ENCODE measurements at places on chromosomes 2 and 18.

DNA sequence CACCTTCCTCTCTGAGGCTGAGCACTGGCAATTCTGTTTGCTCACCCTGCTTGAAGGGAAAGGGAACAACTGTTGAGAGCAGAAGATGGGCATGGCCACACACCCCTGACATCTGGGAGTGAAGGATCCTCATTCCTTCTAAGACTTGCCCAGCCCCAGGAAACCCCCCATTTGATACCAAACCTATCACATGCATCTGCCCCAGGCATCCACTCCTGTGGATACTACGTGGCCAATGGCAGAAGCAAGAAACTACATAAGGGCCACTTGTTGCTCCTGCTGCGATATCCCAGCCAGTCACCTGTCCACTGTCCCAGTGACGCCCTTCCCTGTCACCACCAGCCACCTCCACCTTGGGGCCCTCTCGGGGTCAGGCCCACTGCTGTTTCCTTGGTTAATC, 185.2 kb downstream of the SMAD2 start:
- no peak for DNase-seq

DNA sequence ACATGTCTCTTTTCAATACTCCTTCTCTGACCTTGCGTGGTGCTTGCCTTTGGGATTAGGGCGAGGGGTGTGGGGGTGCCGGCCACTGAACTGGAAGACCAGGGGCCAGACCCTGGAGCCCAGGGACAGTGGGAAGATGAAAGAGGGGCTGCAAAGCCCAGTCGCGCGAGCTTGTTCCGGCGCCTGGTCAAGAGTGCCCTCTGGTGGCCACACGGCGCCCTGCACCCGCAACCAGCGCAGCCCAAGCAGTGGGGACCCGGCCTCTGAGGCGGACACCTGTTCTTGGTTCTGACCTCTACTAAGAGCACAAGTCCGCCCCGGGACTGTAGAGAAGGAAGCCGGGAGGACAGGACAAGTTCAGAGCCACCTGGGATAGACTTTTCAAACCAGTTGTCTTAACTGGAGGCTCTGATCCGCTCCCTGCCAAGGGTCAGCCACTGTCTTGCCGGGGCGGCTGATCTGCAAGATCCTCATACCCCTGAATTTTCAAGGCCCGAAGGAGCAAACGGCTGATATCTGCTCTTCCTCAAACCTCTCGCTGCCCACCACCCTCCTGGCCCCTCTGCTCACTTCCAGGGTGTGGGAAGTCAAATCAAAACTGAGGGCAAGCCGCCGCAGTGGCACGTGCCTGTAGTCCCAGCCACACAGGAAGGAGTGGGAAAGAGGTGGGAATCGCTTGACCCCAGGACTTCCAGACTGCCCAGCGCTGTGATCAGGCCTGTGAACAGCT, 14.9 kb upstream of the MSH6 start:
- peak; percentile 39 for DNase-seq

GRCh38 chr2:187055463-187055862, 206.5 kb upstream of the ZSWIM2 start:
- no peak for DNase-seq

DNA sequence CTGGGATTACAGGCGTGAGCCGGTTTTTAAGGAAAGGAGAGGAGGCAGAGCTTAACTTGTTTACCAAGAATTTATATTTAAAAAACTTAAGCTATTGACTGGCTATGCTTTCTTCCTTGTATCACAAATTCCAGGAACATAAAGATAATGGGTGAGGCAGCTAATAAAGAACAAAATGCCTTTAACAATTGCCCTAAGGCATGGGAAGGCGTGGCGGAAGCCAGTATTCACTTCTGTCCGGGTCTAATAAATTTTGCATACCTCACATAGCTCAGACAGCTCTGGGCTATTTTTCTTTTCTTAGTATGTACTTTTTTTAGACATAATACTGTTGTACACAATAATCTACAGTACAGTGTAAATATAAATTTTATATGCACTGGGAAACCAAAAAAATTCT, 1.0 kb upstream of the LDAH start:
- no peak for DNase-seq

GRCh38 chr2:233053928-233054784, 6.0 kb upstream of the INPP5D start:
- DNase-seq = peak; percentile 50

- DNase-seq = no peak
Measured at GRCh38 chr2:27070653-27071276, 689 bp downstream of the OST4 start.

DNA sequence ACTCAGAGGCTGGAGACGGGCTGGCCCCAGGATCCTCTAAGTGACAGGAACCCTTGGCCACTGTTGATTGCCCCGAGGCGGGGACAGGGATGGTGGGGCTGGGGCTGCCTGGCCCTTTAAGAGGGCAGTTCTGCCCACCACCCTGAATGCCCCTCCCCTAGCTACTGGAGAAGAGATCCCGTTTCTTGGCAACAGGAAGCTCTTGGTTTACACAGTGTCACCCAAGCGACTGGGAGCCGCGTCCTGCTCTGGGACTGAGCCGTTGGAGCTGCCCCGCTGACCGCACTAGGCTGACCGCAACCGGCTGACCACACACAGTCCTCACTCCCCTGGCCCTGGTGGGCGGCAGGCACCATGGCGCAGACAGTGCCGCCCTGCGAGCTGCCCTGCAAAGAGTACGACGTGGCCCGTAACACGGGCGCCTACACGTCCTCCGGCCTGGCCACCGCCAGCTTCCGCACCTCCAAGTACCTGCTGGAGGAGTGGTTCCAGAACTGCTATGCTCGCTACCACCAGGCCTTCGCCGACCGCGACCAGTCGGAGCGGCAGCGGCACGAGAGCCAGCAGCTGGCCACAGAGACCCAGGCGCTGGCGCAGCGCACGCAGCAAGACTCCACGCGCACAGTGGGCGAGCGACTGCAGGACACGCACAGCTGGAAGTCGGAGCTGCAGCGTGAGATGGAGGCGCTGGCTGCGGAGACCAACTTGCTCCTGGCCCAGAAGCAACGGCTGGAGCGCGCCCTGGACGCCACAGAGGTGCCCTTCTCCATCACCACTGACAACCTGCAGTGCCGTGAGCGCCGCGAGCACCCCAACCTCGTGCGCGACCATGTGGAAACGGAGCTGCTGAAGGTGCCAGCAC, at the start of gene TEKT4:
Gene TEKT4, plus strand, starts transcription at position 205 of the 862 bp plus-strand sequence. Its CDS starts 150 bp downstream, at position 355.
- DNase-seq = no peak

DNA sequence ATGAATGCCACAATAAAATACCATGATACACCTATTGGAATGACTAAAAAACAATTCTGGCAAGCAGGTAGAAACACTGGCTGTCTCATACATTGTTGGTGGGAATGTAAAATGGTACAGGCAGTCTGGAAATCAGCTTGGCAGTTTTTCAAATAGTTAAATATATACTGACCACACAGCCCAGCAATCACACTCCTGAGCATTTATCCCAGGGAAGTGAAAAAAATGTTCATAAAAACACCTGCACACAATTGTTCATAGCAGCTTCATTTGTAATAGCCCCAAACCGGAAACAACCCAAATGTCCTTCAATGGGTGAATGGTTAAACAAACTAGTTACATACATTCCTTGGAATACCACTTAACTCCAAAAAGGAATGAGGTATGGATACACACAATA, 137.2 kb downstream of the TFCP2L1 start:
- no peak for DNase-seq

DNA sequence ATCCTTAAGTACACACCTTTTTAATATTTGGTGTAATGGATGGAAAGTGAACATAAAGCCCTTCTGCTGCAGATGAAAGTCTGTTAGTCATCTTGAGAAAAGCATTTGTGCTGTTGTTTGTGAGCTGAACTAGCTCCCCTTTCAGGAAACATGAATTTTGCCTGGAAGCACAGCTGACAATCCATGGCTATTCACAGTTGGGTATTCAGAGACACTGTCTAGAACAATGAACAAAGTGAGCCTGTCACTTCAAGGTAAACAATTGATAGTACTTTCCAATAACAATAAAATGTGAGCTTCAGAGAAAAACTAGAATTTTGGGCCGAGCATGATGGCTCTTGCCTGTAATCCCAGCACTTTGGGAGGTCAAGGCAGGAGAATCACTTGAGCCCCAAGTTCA, 6.8 kb upstream of the EFHD1 start:
- no peak for DNase-seq

DNA sequence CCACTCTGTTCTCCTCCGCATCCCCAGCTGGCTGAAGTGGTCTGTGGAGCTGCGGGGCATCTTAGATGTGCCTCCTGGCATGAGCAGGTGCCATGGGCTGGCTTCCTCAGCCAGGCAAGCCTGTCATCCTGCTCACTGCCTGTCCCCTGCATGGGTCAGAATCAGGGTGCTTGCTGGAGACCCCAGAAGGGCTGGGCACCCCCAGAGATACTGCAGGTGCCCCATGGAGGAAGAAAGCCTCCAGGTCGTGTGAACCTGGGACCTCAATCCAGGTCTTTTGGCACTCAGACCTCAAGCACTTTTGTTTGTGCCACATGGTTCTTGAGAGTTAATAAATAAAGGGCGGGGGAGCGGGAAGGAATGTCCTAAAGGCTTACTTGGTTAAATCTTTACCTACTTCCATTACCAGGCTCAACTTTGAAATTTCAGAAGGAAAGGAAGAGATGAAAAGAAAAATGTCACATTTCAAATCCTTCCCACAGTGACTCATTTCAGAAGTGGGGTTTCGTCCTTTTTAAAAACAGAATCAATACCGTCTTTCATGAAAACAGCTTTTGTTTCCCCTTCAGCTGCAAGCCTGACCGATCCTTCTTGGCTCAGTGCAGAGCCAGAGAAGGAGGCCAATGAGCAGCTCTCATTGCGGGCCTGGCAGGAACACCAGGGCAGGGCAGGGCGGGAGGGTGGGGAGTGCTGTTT, 69.9 kb downstream of the RHOB start:
- DNase-seq = no peak

- no peak for DNase-seq
Measured at GRCh38 chr2:167783261-167784083, 463.9 kb downstream of the STK39 start.

DNA sequence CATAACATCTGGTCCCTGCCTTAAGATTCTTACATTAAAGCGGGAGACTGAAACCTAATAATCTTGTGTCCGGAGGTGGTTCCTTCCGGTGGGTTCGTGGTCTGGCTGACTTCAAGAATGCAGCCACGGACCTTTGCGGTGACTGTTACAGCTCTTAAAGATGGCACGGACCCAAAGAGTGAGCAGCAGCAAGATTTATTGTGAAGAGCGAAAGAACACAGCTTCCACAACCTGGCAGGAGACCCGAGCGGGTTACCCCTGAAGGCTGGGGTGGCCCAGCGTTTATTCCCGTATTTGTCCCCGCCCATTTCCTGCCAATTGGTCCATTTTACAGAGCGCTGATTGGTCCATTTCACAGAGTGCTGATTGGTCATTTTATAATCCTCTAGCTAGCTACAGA, 122.3 kb upstream of the SIX2 start:
- DNase-seq = no peak

GRCh38 chr2:58146707-58147106, 94.4 kb downstream of the FANCL start:
- DNase-seq = no peak

- DNase-seq = no peak
Measured at GRCh38 chr2:34123996-34124785, 525.1 kb upstream of the FAM98A start.

- no peak for DNase-seq
Measured at GRCh38 chr2:29367986-29368658, 252.9 kb downstream of the CLIP4 start.

- no peak for DNase-seq
Measured at GRCh38 chr2:108988796-108989713, at the start of gene EDAR. Gene EDAR (minus strand): TSS chr2:108989220. CDS start chr2:108931014, 58,206 bp downstream.

DNA sequence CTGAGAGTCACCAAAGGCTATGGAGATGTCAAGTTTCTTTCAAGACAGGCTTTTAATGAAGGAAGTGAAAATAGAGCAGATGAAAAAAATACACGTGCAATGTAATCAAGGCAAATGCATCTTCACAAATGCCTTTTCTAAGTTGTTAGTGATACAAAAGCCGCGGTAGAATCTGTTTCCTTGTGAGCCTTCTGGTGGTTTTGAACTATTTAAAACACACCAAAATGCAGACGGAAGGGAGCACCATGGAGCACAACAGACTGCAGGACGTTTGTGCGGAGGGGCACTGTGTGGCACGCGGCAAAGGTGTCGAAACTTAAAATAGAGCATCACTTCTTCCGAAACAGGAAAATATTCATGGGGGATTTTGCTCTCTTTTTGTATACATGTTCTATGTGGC, 65.0 kb upstream of the BOD1L2 start:
- DNase-seq = no peak

DNA sequence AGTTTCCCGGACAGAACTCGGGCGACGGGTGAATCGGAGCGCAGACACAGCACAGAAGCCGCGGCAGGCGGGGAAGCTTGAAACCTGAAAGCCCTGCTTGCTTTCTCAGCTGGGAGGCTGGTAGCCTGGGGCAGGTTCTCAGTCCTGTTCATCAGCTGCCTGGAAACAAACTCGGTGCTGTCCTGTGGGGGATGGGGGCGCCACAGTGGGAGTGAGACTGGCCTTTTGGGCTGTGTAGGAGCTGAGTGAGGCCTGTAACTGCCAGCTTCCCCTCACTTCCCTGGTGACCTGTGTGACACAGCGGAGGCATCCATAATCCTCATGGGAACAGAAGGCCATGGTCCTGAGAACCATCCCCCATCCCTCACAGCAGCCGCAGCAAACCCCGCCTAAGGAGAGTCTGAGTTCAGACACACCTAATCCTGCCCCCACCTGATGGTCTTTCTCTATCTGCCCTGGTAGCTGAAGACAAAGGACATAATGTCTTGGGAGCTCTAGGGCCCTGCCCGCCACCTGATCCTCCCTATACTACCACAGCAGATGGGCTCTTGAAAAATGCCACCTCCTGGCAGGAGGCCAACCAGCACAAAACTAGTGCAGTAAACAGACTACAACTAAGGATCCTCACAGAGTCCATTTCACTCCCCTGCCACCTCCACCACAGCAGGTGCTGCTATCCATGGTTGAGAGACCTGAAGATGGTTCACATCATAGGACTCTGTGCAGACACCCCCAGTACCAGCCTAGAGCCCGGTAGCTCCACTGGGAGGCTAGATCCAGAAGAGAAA, 52.7 kb upstream of the LDLRAD4 start:
- DNase-seq = no peak

GRCh38 chr2:142967060-142967459, 89.6 kb downstream of the KYNU start:
- DNase-seq = no peak

DNA sequence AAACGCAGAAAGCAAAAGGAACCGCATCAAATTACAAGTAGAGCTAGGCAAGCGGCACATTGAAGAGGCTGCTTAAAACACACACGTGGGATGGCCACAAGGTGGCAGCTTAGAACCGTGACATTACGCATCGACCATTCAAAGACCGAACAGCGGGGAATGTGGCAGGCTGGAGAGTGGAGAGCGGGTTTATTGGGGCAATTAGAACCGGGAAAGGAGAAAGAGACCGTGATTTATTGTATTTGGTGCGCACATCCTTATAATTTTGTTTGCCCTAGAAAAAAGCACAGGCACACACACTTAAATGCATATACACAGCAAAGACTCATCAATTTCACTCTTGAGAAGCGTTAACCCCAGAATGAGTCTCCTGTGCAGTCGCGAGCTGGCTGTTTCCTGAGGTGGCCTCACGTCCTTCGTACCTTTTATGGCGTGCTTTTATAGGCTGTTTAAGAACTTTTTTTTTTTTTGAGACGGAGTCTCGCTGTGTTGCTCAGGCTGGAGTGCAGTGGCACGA, 31.7 kb upstream of the MEP1B start:
- DNase-seq = peak; percentile 28

- DNase-seq = no peak
Measured at GRCh38 chr2:216687111-216687510, 8.2 kb downstream of the IGFBP5 start.

GRCh38 chr18:74065366-74065765, 82.3 kb downstream of the FBXO15 start:
- no peak for DNase-seq

Measured in effector memory CD4-positive, alpha-beta T cell (primary cell).